Fibroblast of lung (primary cell): ENCODE measurements at places on chromosomes 2 and 18. TPM values are rescaled to one million over a fixed set of nuclear protein-coding genes. Genes with fewer than 3 reads are reported as not detected.

The SERTAD2 gene
- total RNA-seq, result 8.0 and 15.2 TPM in 2 replicates

The CREG2 gene
- total RNA-seq, result under 0.01 and 0.50 TPM in 2 replicates

The ABCG8 gene
- total RNA-seq, result not detected in 2 replicates

The RFTN2 gene
- total RNA-seq, result 6.9 and 10.2 TPM in 2 replicates

The MGAT4A gene
- total RNA-seq, result 0.17 and 0.26 TPM in 2 replicates

The KIF1A gene
- not detected in 2 replicates for total RNA-seq

The GALNT5 gene
- 32.4 and 199 TPM in 2 replicates for total RNA-seq

The LYPD1 gene
- total RNA-seq, result 0.17 and 0.26 TPM in 2 replicates

The NBEAL1 gene
- 38.0 and 55.7 TPM in 2 replicates for total RNA-seq

The ZSWIM2 gene
- under 0.01 TPM in 1 of 2 replicates, not detected in the other for total RNA-seq

The TTN gene
- total RNA-seq, result 0.33 and 0.51 TPM in 2 replicates

The FBXO36 gene
- 3.5 and 3.9 TPM in 2 replicates for total RNA-seq

The PLA2R1 gene
- 3.1 and 8.3 TPM in 2 replicates for total RNA-seq

The FEV gene
- not detected in 2 replicates for total RNA-seq

The SCN3A gene
- 0.26 and 0.33 TPM in 2 replicates for total RNA-seq

The CIDEA gene
- 0.26 and 1.7 TPM in 2 replicates for total RNA-seq

The ARHGEF4 gene
- 0.83 and 1.5 TPM in 2 replicates for total RNA-seq
